ENCODE measurements at places on chromosomes 7 and 10. TPM values are rescaled to one million over a fixed set of nuclear protein-coding genes. Genes with fewer than 3 reads are reported as not detected.

WNT8B gene
- total RNA-seq, result not detected

GRCh38 chr10:24908793-24909423, 43.5 kb downstream of the PRTFDC1 start:
- H3K27me3 ChIP-seq, result no peaks in the 10 kb centered on the region
- H3K36me3 ChIP-seq, result no peaks in the 10 kb centered on the region
- H3K4me1 ChIP-seq, result no peaks in the 10 kb centered on the region

GRCh38 chr10:132148261-132149251, 38.2 kb upstream of the DPYSL4 start:
- H3K4me1 ChIP-seq, result no peaks in the 10 kb centered on the region
- H3K27ac ChIP-seq, result no peak overlapping the region
- no peaks in the 10 kb centered on the region for H3K36me3 ChIP-seq
- H3K4me3 ChIP-seq, result no peak overlapping the region
- no peak for DNase-seq
- H3K27me3 ChIP-seq, result peaks cover 8% of the 10 kb centered on the region

DNA sequence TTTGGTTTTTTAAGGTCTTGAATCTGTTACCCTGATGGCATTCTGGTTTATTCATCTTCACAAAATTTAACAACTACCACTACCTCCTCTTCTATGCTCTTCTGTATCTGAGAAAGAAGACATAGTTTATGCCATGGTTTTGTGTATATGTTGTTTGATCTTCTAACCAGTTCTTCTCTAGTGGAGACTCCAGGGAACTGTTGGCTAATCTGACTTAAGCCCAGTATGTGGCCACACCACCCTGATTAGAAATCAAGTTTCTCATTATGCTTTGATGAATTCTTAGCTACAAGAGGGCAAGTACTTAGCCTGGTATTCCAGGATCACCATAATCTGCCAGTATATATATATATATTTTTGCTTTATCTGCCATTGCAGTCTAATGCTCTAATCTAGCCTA, 99.5 kb upstream of the MXI1 start:
- H3K27me3 ChIP-seq, result no peaks in the 10 kb centered on the region
- peaks cover 26% of the 10 kb centered on the region for H3K36me3 ChIP-seq
- H3K4me1 ChIP-seq, result peaks cover 9% of the 10 kb centered on the region
- no peak overlapping the region for H3K27ac ChIP-seq

ZNF117 gene
- total RNA-seq, result 47.3 TPM

GRID2IP gene
- not detected for total RNA-seq

- no peaks in the 10 kb centered on the region for H3K27me3 ChIP-seq
- no peaks in the 10 kb centered on the region for H3K4me1 ChIP-seq
- DNase-seq, result no peak
- peaks cover 47% of the 10 kb centered on the region for H3K36me3 ChIP-seq
Measured at GRCh38 chr10:118002581-118002980, 44.2 kb downstream of the RAB11FIP2 start.

DMBT1 gene
- total RNA-seq, result 4.1 TPM

DNA sequence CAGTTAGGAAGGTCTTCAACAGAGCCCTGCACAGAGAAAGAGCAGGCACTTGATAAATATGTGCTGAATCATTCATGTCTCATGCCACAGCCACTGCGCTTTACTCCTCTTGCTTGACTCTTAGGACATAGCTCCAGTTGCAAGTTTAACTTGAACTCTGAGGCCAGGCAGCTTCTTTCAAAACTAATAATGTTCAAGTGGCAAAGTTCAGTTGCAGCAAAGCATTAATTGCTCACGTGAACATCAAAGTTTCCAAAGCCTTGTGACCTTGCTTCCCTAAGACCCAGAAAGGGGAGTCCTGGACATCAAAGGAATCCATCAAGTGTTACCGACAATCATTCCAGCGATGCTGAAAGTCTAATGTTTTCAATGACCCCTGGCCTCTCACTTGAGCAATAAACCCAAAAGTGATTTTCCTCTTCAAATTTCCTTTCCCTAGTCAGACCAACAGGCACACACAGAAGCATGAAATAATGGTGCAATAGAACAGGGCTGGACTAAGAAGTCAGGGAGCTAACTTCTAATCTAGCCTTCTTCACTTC, 21.8 kb upstream of the TECTB start:
- no peaks in the 10 kb centered on the region for H3K27me3 ChIP-seq
- no peak for DNase-seq
- H3K27ac ChIP-seq, result no peak overlapping the region
- H3K4me3 ChIP-seq, result no peak overlapping the region

C10orf53 gene
- total RNA-seq, result not detected

SAP25 gene
- total RNA-seq, result not detected

- no peaks in the 10 kb centered on the region for H3K4me1 ChIP-seq
- H3K27ac ChIP-seq, result no peak overlapping the region
- H3K27me3 ChIP-seq, result no peaks in the 10 kb centered on the region
- no peak overlapping the region for H3K4me3 ChIP-seq
- no peaks in the 10 kb centered on the region for H3K36me3 ChIP-seq
Measured at GRCh38 chr10:78130966-78131710, 97.5 kb downstream of the RPS24 start.

MBL2 gene
- 2.7 TPM for total RNA-seq

WDR37 gene
- total RNA-seq, result 42.9 TPM

HOXA4 gene
- 0.55 TPM for total RNA-seq

PRLHR gene
- total RNA-seq, result not detected

NPC1L1 gene
- 4.9 TPM for total RNA-seq

DNA sequence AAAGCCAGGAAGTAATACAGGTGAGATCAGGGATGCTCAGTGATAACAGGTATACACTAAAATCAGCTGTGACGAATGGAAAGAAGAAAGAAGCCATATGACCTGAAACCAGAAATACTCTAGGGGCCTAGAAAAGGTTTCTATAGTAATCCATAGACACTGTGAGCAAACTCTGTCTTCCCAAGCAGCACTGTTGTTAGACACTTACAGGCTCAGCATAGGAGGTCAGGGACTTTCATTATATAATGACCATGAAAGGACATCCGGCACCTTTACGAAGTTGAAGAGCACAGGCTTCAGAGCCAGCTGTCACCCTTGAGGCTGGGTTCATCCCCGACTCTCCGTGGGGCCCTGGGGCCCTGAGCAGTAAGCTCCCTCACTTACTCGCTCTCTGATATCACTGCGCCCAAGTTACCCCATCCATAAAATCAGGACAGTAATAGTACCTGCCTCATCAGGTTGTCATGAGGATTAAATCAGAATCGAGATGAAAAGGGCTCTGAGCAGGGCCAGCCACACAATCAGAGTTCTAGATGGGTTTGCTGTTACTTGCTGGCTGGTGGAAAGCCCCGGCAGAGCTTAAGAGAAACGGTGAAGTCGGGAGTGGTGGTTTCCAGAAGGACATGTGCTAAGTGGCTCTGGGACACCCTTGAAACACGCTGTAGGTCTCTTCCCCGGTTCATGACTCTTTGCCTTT, 79.5 kb downstream of the ITIH5 start:
- no peak overlapping the region for H3K27ac ChIP-seq
- no peak overlapping the region for H3K4me3 ChIP-seq
- no peaks in the 10 kb centered on the region for H3K4me1 ChIP-seq
- H3K27me3 ChIP-seq, result no peaks in the 10 kb centered on the region

DNA sequence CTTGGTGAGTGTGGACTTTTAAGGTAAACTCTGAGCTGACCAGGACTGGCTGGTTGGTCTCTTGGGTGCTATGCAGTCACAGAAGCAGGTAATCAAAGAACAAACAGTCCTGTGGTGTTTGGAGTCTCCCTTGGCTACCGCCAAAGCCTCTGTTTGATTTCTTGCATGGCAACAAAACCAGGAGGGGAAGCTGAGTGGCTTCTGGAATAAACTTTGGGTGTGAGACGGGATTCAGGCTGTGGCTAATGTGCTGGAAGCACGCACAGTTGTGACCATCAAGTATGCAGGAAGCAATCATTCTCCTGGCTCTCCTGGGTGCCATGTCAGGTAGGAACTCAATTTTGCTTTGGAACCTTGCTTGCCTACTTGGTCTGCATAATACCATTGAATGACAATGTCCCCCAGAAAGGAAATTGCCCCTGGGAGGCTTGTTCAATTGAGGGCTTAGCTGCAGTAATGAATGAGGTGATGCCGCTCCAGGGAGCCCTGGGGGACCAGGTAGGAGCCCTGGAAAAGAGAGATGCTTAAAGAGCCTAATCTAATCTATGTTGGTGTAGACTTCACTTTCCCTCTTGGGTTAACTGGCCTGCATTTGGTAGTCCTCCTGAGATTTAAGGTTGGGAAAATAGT, at the start of gene CDHR3:
TSS of gene CDHR3 (plus strand) at position 227 of the 630 bp plus-strand sequence. CDS start at position 282, 55 bp downstream.
- H3K27ac ChIP-seq, result peak within 1 kb of the TSS; percentile 39
- peaks cover 18% of the 10 kb centered on the region for H3K4me1 ChIP-seq
- H3K27me3 ChIP-seq, result no peaks in the 10 kb centered on the region
- H3K36me3 ChIP-seq, result no peaks in the 10 kb centered on the region

DNA sequence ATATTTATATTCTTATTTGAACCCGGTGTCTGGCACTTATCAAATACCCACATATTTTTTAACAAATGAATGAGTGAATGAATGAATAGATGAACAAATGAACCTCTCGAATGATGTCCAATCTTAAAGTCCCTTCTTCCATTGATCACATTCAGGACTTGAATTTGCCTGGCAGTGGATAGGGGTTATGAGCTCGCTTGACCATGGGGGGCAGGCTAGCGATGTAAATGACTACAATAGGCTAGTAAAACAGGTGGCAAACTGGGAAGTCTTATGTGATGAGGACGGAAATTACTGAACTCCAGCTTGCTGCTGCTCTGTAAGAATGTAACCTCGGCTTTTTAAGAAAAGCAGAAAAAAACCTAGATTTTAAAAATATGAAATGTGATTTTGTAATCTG, 247.7 kb upstream of the DKK1 start:
- no peak for DNase-seq
- H3K36me3 ChIP-seq, result no peaks in the 10 kb centered on the region
- H3K27me3 ChIP-seq, result no peaks in the 10 kb centered on the region
- no peaks in the 10 kb centered on the region for H3K4me1 ChIP-seq

- H3K4me1 ChIP-seq, result peaks cover 4% of the 10 kb centered on the region
- H3K27ac ChIP-seq, result no peak overlapping the region
- DNase-seq, result no peak
- no peaks in the 10 kb centered on the region for H3K36me3 ChIP-seq
Measured at GRCh38 chr10:106935978-106936451, 228.5 kb downstream of the SORCS1 start.

NPSR1 gene
- total RNA-seq, result not detected

DNA sequence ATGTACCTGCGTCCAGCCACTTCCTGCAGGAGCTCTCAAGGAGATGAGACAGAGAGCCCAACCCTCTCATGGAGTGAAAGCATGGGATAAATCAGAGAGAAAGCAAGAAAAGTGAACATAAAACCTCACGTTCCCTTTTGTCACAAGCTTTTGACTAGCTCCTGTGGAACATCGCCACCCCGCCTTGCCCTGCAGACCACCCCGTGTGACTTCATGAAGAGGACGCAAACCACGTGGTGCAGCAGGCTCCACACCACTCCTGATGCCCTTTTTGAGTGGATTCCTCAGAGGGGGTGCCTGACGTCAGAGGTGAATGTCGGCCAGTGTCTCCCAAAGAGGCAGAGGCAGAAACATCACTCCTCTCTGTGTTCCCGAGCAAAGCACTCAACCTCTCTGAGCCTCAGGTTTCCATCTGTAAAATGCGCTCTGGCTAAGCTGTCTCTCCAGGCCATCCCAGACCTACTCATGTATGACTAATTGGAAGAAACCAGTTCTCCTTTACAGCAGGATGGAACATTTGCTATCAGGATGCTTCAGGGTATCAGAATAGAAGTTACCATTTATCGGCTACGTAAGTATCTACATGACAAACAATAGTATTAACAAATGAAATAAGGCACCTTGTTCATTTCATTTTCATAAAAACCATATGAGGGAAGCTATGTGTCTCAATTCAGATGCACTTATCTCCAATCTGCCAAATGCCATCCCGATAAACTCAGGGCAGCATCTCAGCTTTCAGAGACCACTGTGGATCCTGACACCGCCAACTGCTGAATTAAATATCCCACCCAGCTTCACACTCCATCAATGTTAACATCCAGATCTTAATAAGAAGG, 5.3 kb downstream of the ZNF488 start:
- H3K4me3 ChIP-seq, result no peak overlapping the region
- no peak for DNase-seq
- H3K27ac ChIP-seq, result no peak overlapping the region
- no peaks in the 10 kb centered on the region for H3K36me3 ChIP-seq
- H3K27me3 ChIP-seq, result no peaks in the 10 kb centered on the region

DNA sequence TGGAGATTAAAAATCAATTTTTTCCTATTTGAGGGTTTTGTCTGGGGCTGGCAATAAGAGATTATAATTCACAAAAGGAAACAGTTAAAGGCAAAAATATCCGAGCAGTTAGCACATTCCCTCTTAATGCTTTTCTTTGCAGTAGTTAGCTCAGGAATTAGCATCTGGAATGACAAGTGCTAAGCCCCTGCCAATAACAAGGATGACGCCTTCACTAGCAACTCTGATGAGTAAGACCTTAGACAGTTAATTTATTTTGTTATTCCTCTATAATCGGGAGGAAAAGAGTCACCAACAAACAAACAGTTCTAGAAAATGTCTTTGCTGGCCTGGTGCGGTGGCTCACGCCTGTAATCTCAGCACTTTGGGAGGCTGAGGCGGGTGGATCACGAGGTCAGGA, 151.3 kb downstream of the TRIL start:
- no peak for DNase-seq
- no peak overlapping the region for H3K4me3 ChIP-seq
- H3K4me1 ChIP-seq, result no peaks in the 10 kb centered on the region
- H3K27me3 ChIP-seq, result no peaks in the 10 kb centered on the region
- H3K36me3 ChIP-seq, result peaks cover 10% of the 10 kb centered on the region
- H3K27ac ChIP-seq, result no peak overlapping the region

DNA sequence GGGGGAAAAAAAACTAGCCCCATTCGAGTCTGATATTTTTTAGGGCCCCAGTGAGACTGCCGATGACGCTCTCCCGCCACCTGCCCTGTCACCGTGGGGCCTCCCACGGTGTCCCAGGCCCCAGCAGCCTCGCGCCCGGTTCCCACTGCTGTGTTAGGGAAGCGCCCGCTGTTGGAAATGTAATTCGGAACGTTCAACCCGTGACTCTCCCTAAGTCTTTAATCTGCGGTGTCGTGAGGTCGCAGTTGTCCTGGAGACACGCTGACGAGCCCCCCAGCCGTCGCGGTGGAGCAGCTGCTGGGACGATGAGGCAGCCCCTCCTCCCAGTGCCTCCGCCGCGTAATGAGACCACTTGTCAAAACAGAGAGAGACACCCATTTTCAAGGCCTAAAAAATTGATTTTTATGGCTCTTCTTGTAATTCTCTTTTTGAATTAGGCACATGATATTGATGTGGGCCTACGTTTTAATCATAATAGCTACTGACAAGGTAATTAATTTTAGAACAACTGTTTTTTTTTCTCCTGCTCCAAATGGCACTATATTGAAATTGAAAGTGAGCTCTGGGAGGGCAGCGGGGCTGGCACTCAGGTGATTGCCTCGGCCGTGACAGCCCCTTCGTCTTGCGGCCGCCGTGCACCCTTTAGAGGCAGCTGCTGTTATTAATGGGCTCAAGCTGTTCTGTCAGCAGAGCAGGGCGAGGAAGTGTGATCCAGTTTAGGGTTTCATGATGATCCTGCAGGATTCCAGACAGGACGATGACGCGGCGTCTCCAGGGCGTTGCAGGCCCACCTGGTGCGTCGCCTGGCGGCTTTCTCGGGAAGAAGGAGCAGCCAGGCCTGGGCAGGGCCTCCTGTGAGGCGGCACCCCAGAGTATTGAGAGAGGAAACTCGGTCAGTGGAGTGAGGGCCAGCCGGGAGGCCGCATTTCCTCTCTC, 63.3 kb downstream of the NKX6-2 start:
- H3K36me3 ChIP-seq, result no peaks in the 10 kb centered on the region
- H3K4me1 ChIP-seq, result no peaks in the 10 kb centered on the region
- DNase-seq, result no peak
- no peak overlapping the region for H3K4me3 ChIP-seq
- H3K27me3 ChIP-seq, result no peaks in the 10 kb centered on the region
- H3K27ac ChIP-seq, result no peak overlapping the region

CPA1 gene
- total RNA-seq, result not detected

- H3K4me1 ChIP-seq, result peaks cover 6% of the 10 kb centered on the region
- no peak overlapping the region for H3K27ac ChIP-seq
- DNase-seq, result peak; percentile 79
- no peak overlapping the region for H3K4me3 ChIP-seq
Measured at GRCh38 chr7:142357953-142358520, 100.2 kb upstream of the PRSS58 start.

LIPK gene
- total RNA-seq, result not detected

Measured in stomach (tissue), 19 donors.